Purkinje cell (primary cell): ENCODE measurements at places on chromosomes 5 and 9. TPM values are rescaled to one million over a fixed set of nuclear protein-coding genes. Genes with fewer than 3 reads are reported as not detected.

Gene EMB
- 17.5 and 18.0 TPM in 2 replicates for polyA plus RNA-seq

Gene MRPL36
- 135 and 186 TPM in 2 replicates for polyA plus RNA-seq

Gene RPL12
- polyA plus RNA-seq, result 228 and 230 TPM in 2 replicates

Gene ZNG1A
- 83.0 and 87.4 TPM in 2 replicates for polyA plus RNA-seq
